ENCODE measurements at places on chromosomes 11 and 22. TPM values are rescaled to one million over a fixed set of nuclear protein-coding genes. Genes with fewer than 3 reads are reported as not detected.

Gene CTSW
- total RNA-seq: 381 TPM

Gene PANX1
- total RNA-seq: 12.0 TPM

Gene APOBEC3H
- 82.8 TPM for total RNA-seq

Gene ZNRF3
- 1.3 TPM for total RNA-seq

Gene TOLLIP
- total RNA-seq: 27.1 TPM

Gene CLCF1
- total RNA-seq: 0.50 TPM

Gene CCDC81
- total RNA-seq: 0.42 TPM

Gene OLFML1
- not detected for total RNA-seq

Gene VSIG10L2
- total RNA-seq: not detected

GRCh38 chr11:14577835-14578529 is 57.8 kb upstream of the PSMA1 start:
- DNase-seq: no peak

GRCh38 chr11:100949443-100949842 is 180.2 kb downstream of the PGR start:
- no peak for DNase-seq

GRCh38 chr22:23393721-23394320 is 186.3 kb downstream of the IGLL1 start:
- no peak for DNase-seq

DNA sequence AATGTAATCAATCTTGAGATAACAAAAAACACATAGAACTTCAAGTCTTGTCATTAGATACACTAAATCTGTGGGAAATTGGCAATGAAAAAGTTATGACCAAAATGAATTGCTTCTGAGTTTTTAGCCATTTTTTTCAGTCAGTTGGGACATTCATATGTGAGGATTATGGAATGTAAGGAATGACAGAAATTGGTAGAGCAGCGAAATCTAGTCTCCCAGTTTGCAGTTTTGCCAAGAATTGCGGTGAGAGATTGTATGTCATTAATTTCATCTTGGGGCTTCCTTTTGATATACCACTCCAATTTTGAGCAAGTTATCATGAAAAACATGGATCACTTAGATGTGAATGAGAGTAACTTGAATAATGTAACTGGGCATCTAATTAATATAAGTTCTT is 49.9 kb downstream of the SIK2 start:
- DNase-seq: no peak

GRCh38 chr11:57903441-57904123 is 120.1 kb upstream of the OR9Q1 start:
- peak; percentile 45 for DNase-seq

GRCh38 chr11:60978546-60979380 is 7.3 kb downstream of the CD6 start:
- DNase-seq: peak; percentile 65

DNA sequence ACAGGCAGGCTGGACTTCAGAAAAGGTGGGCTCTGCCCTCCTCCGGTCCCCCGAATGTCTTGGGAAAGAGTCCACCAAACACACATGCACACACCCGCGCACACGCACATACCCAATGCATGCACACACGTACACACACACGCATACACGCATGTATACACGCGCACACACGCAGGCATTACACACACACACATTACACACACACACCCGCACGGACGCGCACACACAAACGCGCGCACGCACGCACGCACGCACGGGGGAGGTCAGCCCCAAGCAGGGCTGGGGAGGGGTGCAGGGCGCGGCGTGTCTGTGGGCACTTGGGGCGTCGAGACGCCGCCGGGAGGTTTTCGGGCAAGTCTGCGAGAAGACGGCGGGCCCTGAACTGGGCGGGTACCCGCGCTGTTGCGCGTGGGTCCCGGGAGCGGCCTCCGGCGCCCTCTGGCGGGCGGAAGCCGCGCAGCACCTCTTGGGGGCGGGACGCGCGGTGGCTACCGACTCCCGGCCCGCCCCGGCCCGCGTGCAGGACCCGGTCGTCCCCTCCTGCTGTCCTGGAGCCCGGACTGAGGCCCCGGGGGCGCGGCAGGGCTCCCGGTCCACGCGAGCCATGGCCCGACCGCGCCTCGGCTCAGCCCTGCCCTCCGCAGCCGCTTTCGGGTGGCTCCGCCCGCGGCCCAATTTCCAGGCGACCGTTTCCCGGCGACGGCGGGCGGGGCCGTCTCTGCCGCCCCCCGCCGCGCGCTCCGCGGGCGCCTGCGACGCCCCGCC is 3.6 kb downstream of the SEPTIN5 start:
- DNase-seq: peak; percentile 82

DNA sequence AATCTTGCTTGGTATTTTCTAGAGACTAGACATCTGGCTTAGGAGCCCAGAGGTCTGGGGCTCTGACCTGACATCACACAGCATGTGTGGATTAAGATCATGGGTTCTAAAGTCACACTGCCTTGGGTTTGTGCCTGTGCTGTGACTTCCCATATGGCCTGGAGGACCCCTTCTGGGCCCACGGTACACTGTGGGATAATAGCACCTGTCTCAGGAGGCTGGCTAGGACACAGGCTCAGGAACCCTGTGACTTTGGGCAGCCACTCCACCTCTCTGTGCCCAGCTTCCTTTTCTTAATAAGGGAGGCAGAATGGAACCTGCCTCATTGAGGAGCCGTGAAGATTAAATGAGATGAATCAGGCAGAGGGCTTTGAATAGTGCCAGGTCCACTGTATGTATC is 99.2 kb upstream of the B3GAT1 start:
- DNase-seq: no peak

- no peak for DNase-seq
Measured at GRCh38 chr11:75869661-75870455, 54.8 kb downstream of the UVRAG start.

DNA sequence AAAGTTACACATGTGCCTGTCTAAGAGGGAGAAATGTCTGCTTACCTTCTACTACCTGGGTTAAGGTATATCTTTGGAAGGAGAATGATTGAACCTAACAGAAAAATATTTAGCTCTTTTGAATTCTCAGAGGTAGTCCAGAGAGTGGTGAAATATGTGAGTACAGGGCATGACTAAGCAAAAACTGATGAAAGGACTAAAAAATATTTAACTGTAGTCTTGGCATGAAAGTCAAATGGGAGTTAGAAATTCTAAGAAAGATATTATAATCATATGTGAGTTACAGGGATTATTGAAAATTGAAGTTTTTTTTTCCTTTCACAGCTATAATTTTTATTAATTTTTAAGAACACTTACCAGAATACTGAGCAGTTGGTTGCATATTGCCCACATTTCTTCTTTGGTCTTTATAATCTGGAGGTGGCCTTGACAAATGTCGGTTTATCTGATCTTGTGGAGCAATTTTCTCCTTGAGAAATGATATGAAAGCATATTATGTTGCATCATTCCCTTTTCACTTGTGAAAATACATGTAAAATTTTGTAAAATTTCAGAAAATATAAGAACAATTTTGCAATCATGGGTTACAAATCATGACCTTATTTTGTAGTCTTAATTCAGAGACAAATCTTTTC is 61.4 kb upstream of the MTMR2 start:
- no peak for DNase-seq

GRCh38 chr11:85672105-85672902 is 7.4 kb upstream of the CREBZF start:
- DNase-seq: no peak

DNA sequence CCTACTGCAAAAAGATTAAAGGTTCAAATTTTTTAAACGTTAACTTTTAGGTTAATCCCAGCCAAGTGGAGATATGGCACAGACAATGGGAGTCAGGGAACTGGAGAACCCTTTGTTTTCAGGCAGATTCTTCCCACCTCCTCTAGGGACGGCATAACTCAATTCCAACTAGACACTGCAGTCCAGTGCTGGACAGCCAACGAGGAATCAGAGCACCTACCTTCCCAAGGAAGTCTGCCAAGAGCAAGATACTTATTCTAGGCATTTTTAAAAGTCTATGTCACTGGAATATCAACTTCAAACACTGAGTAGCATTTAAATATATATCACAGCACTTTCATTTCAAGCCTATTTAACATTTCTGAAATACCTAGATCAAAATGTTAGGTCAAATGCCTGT is 7.3 kb downstream of the CADM1 start:
- DNase-seq: no peak

GRCh38 chr22:19972652-19973550 is 31.3 kb upstream of the TXNRD2 start:
- DNase-seq: no peak

- no peak for DNase-seq
Measured at GRCh38 chr11:61709110-61709509, 28.9 kb downstream of the DAGLA start.

- no peak for DNase-seq
Measured at GRCh38 chr22:43826142-43827002, 14.3 kb upstream of the EFCAB6 start.

- no peak for DNase-seq
Measured at GRCh38 chr11:77705195-77705875, 67.7 kb upstream of the CLNS1A start.

DNA sequence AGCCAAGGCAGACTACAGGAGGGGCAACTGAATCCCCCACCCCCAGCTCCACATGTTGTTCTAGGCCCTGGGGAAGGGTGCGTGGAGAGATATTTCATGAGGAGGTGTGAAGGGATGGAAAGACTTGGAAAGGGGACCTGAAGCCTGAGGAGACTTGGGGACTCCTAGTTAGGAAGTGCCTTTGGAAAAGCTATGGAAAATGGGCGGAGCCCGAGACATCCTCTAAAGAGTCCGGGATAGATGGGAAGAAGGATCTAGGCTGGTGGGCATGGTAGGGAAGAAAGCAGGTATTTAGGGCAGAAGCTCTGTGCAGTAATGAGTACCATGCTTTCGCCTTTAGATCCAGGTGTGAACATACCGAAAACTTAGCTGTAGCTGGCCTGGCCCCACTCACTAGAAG is 15.0 kb upstream of the CYP2R1 start:
- no peak for DNase-seq

DNA sequence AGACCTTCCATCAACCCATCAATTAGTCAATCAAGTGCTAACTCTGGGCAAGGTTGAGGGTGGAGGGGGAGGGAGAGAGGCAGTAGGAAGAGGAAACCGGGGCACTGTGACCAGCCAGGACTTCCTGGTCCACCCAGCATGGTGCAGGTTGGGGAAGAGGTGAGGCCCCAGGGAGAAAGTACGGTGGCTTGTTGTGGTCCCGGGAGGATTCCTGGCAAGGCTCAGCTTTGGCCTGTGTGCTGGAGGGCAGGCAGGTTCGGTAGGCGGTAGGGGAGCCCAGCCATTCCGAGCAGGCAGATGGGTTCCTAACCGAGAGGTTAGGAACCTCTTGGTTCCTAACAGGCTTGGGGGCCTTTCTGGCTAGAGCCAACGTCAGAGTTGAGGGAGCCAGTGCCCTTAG is 10.8 kb downstream of the ST14 start:
- DNase-seq: no peak

DNA sequence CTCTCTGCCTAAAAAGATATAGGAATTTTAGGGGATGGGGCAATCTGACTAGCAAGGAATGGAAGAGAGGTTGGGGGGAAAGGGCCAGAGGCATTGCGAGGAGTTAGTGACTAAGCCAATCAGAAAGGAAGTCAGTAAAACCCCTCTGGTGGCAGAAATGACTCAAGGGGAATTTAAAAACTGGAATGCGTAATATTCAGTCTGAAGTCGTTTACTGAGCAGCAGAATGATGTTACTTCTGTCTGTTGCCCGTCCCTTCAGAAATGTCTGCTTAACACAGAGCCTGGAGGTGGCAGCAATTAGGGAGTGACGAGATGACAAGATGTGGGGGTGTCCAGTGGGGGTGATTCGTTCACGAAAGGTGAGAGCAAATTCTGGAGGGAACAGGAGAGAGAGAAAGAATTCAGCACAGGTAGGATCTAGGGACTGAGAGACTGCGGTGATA is 107.7 kb upstream of the CLMP start:
- peak; percentile 40 for DNase-seq

DNA sequence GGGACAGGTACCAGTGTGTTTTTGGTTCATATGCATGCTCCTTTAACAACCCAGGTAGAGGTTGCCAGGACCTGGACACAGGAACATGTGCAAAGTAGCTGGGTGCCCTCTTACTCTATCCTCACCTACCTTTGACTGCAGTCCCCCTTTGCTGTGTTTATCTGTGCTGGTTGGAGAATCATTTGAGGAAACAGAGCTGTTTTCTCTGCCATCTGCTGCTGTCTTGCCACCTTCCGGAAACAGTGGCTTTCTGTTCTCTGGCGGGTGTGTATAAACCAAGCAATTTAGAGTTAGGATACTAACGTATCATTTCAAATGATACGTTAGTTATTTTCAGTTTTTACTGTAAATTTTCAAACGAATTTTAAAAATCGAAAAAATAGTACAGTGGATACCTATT is 171.9 kb upstream of the TTC12 start:
- no peak for DNase-seq

- DNase-seq: peak; percentile 77
Measured at GRCh38 chr11:723120-723883, 17.3 kb downstream of the EPS8L2 start.

DNA sequence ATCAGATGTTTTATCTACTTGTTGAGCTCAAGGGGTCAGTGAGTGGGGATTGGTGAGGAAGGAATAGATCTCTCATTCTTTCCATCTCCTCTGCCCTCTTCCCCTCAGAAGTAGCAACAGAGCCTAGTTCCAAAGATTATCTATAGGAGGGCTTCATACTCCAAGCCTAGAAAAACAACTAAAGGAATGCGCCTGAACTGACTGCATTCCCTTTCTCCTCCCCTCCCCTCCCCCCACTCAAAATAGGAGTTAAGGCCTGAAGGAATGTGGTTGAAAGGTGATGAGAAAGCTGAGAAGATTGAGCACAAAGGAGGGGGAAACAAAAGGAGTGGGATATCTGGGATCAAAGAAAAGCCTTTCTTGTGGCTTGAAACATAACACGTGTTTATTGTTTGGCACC is 10.5 kb downstream of the EMSY start:
- no peak for DNase-seq
